ENCODE measurements at places on chromosomes 6 and 20.
A peak's percentile ranks its signal among the peaks of the same experiment; 100 is the strongest.

DNA sequence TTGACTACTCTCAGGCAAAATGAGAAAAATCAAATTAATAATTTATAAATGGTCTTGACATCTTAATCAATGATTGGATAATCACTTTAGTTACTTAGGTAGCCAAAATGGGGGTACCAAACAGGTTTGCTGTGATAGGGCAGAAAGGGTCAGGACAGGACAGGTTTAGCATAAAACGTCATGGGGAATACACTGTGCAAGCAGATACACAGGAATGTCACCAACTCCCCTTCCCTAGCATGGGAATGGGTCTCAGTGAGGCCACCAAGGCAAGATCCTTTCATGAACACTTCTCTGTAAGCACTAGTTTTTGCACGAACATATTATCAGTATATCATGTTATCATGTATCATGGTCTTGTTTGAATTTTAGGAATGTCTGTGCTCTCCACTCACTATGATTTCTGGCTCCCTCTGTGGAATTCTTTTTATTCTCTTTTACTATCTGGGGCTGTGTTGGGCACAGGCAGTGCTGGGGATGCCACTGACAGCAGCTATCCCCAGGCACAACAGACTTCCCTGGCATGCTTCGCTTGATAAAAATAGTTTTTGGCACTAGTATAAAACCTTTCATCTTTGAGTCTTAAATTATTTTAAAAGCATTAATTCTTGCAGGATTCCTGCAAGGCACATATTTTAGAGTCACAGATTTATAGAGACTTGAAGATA, 18.3 kb downstream of the PTCHD4 start:
- DNase-seq = no peak

DNA sequence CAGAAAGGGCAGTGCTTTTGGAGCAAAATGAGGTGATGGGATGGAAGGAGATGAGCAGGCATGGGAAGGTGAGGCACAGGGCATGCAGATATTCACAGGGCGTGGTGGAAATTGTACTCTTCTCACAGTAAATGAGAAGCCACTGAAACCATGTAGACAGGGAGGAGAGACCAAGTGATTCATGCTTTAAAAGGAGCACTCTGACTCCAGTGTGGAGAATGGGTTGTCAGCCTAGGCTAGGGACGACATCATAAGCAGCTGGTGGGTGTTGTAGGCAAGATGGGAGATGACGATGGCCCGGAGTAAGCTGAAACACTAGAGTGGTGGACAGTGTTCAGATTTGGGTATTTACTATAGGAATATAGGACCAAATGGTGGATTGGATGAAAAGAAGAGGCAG, 18.4 kb downstream of the PDE7B start:
- DNase-seq = no peak

- DNase-seq = no peak
Observed at GRCh38 chr20:45913116-45913515, 1.2 kb upstream of the PLTP start.

DNA sequence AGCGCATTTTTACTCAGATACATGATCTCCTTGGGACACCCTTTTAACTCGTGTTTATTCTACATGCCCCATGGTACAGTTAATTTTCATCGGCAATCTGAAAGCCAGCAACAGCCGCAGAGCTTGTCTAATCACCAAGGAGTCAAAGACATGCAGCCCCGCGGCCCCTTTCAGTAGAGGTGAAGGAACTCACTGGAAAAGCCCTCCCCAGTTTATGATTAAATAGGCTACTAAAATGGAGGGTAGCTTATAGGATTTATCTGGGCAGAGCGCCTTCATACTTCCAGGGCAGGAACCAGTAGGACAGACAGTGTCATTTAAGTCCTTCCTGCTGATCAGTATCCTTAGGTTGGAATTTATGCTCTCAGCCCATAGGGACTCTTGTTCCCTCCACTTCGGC, 83.5 kb downstream of the DHX35 start:
- no peak for DNase-seq

DNA sequence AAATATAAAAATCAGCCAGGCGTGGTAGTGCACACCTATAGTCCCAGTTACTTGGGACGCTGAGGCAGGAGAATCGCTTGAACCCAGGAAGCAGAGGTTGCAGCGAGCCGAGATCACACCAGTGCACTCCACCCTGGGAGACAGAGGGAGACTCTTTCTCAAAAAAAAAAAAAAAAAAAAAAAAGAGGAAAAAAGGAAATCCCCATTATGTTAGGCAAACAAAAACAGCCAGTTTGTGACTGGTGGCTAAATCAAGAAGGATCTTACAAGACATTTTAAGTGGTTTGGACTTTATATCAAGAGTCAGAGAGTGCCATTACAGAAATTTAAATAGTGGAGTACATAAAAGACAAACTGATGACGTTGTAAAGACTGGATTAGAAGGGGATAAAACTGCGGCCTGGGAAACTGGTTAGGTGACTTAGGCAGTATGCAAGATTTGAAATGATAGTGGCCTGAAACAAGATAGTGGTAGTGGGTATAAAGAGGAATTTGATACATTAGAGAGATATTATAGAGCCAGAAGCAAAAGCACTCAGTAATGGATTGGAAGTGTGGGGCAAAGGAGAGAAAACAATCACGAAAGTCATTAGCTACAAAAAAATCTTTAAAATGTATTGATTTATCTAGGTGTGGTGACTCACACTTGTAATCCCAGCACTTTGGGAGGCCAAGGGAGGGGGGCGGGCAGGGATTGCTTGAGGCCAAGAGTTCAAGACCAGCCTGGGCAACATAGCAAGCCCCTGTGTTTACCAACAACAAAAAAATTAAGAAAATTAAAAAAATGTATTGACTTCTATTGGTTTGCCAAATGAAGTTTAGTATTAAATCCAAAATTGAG, 1.7 kb upstream of the MYO6 start:
- DNase-seq = no peak

DNA sequence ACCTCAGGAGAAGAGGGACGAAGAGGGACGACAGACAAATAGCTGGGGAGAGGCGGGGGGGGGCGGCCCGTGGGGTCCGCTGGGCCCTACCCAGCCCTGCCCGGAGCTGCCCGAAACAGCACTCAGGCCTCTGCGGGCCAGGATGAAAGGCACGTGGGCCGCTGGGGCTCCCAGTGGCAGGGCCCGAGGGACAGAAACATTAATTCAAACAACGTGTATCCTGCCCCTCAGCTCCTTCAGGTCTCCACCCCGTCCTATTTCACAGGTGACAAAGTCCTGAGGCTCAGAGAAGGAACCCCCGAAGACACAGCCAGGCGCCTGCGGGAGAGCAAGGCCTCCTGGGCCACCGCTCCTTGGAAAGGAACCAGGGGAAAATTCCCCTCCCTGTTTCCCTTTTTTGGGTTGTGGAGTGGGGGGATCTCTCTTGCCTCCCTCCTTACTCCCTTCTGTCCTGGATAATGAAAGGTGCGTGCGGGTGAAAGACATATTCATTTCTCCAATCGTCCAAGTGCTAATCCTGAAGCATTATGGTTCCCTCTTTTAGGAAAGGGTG, 93.3 kb downstream of the RNASET2 start:
- no peak for DNase-seq

GRCh38 chr6:74941424-74941823, 264.4 kb downstream of the COL12A1 start:
- no peak for DNase-seq

DNA sequence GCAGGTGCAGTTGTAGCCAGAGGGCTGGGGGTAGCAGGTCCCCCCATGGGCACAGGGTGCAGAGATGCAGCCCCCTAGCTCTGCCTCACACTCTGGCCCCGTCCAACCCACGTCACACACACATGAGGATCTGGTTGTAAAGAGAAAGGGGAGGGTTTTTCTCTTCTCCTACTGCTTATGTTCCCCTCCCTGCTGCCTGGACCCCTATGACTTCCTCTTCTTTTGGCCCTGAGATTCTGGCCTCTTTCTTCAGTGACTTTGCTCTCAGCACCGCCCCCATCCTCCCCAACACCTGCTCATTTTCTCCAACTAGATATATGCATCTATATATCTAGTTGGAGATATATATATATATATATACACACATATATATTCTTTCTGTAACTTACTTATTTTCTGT, 9.7 kb downstream of the NOTCH4 start:
- DNase-seq = no peak

GRCh38 chr20:58168843-58169242, 59.6 kb downstream of the ANKRD60 start:
- DNase-seq = no peak

GRCh38 chr6:138222901-138223546, 4.7 kb upstream of the PBOV1 start:
- no peak for DNase-seq

- no peak for DNase-seq
Observed at GRCh38 chr20:11745145-11745544, 172.5 kb upstream of the BTBD3 start.

GRCh38 chr6:34383161-34383631, 9.3 kb downstream of the NUDT3 start:
- DNase-seq = no peak

GRCh38 chr20:41927655-41928054, 309.5 kb upstream of the CHD6 start:
- DNase-seq = no peak

- DNase-seq = no peak
Observed at GRCh38 chr6:15457121-15457650, 205.6 kb downstream of the DTNBP1 start.

DNA sequence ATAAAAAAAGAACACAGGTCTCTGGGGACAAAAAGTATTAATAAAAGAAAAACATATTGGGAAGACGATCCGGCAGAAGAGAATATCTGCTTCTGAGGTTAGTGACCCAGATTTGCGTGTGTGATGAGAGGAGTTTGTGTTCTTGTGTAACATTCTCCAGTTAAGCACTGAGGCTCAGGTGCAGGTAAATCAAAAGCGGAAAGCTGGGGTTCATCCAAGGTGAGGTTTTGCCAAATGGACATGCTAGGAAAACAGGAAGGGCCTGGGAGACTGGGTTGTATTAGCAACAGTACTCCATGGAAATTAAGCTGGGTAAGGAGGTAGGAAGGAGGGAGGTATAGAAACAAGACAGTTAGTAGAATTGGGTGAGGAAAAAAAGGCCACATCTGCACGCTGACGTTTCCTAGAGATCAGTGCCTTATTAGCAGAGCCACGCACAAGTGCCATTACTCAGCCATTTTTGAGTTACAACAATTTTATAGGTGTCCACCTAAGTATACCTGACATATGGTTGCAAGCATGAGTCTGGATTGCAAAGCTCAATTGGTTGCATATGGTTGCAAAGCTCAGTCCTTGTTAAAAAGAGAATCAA, 139.6 kb downstream of the ZMYND8 start:
- DNase-seq = no peak

DNA sequence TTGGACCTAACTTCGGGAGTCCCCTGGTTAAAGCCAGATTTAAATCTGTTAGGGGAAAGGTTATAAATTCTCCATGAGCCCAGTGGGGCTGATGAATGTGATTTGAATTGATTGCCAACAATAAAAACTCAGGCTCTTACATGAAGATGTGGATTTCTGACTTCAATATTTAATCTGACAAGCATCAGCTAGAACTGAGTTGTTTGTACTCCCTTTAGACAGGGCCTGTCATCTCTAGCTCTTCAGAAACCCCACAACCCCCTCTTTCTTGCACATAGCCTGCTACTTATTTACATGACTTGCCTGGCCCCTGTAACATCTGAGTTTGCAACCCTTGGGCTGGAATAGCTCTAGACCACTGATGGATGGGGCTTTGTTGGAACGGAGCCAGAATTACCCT, 191.6 kb upstream of the PLCB4 start:
- DNase-seq = no peak

DNA sequence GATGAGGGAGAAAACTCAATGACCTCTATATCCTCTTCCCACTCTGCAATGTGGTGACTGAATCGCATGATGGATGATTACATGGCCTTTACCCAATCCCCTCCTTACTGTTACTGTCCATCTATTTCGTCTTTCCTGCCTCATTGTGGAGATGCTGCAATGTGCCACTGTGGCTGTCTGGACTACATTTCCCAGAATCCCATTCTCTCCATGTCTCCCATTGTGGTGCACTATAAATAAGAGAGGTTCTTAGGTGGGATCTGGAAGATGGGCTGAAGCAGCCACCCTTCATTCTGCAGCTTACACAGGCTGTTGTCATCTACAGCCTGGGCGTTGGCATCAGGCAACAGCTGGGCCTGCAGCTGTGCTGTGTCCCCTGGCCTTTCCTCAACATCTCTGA, 233.6 kb downstream of the PRKN start:
- DNase-seq = no peak

- no peak for DNase-seq
Observed at GRCh38 chr6:26472549-26473290, 15.0 kb downstream of the BTN2A1 start.

- no peak for DNase-seq
Observed at GRCh38 chr6:82277686-82278085, 30.1 kb upstream of the IBTK start.

GRCh38 chr20:46252352-46253091, 55.8 kb downstream of the CDH22 start:
- DNase-seq = no peak

GRCh38 chr20:45890077-45890984, 677 bp downstream of the NEURL2 start:
- DNase-seq = no peak

GRCh38 chr20:18973529-18974173, 160.1 kb downstream of the SCP2D1 start:
- no peak for DNase-seq

- no peak for DNase-seq
Observed at GRCh38 chr20:51966296-51966971, 164.1 kb upstream of the SALL4 start.

GRCh38 chr20:59131551-59132285, 31.9 kb upstream of the ZNF831 start:
- DNase-seq = no peak

DNA sequence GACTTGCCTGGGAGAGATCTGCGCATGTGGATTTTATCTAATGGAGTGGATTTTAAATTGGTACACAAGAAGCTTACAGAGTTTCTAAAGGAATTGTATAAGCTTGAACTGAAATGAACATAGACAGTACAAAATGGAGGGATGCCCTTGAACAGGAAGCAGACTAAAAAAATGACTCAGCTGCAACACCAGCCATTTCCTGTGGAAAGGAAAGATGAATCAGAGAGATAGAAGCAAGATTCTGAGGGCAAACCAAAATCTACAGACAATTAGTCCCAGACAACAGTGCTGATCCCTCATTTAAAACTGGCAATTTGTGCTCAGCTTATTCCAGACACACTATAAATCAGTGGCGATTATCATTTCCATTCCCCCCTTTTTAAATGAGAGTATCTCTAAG, 114.6 kb upstream of the TCF21 start:
- DNase-seq = no peak

DNA sequence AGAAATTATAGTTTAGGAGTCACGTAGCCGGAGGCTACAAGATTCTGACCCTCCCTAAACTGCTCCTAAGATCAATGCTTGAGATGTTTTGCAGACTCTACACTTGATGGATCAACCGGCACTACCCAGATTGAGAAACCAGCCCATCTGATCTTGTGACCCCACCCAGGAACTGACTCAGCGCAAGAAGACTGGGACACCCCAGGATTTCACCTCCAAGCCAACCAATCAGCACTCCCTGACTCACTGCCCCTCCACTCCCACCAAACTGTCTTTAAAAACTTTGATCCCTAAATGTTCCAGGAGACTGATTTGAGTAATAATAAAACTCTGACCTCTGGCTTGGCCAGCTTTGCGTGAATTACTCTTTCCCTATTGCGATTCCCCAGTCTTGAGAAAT, 99.8 kb downstream of the OPRM1 start:
- DNase-seq = no peak

GRCh38 chr6:44960898-44961297, 367.2 kb upstream of the RUNX2 start:
- no peak for DNase-seq

GRCh38 chr20:50385733-50386640, 124.2 kb upstream of the PTPN1 start:
- peak; percentile 91 for DNase-seq

GRCh38 chr6:89792881-89793280, 26.7 kb downstream of the MDN1 start:
- DNase-seq = peak; percentile 53
